ENCODE measurements at places on chromosomes 3 and 15.
A peak's percentile ranks its signal among the peaks of the same experiment; 100 is the strongest.

DNA sequence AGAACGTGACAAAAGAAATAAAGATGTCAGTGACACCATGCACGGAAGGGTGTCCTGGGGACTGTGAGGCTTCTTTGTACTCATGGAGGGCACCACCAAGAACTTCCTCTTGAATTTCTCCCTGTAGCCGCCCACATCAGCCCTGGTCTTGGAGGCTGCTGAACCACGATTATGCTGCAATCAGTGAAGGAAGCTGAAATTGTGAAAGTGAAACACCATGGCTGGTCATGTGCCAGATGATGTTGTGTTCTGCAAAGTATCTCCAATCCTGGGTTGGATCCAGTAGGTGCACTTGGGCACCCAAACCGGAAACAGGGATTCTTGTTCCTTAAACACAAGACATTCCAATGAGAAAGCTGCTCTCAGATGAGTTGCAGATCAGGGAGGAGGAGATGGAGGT, 104.4 kb upstream of the GOLGA6L6 start:
- no peak for DNase-seq

DNA sequence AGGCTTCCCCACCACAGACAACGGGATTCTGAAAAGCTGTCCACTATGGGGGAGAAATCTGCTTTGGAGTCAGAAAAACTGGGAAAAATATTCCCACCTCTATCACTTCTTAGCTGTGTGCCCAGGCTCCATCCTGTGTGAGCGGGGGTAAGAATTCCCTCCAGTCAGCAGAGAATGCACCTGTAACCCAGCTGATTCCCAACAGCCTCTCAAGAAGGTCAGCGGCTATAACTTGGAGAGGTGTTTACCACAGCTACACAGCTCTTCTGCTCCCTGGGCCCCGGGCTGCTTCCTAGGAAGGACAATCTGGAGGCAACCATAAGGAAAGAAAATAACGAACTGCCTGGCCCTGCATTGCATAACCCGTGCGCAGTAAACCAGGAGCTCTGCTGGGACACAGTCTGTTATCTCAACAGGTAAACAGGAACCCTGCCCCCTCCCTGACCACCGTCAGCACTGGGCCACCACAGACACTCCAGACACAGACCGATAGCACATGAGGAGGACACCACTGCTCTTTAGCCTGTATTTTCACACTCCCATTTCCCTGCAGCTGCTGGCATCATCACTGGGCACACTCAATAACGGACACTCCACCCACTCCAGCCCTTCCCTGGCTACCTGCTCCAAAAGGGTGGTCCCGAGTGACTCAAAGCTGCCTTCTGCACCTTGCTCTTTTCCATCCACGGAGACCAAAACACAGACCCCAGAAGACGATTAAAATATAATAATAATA, 2.1 kb downstream of the RAB43 start:
- no peak for DNase-seq

DNA sequence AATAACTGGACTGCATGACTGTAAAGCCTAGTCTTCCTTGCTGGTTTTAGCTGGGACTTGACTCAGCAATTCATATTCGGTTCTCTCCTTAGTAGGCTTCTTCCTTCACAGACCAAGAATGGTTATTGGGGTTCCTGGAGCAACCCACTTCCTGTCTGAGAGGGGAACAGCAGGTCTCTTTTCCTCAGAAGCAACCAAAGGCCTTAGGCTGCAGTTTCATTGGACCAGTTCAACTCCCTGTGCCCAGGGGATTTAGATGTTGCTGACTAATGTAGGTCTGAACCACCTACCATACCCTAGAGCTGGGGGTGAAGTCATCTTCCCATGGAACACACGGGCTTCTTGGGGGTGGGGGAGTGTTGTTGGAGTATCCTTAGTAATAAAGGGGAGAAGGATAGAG, 84.0 kb upstream of the SKOR1 start:
- no peak for DNase-seq

- no peak for DNase-seq
Measured at GRCh38 chr3:132279030-132279429, 38.2 kb upstream of the ACP3 start.

- DNase-seq = no peak
Measured at GRCh38 chr3:100852840-100853239, 140.4 kb downstream of the ABI3BP start.

GRCh38 chr3:24401090-24401810, 93.4 kb downstream of the THRB start:
- no peak for DNase-seq

DNA sequence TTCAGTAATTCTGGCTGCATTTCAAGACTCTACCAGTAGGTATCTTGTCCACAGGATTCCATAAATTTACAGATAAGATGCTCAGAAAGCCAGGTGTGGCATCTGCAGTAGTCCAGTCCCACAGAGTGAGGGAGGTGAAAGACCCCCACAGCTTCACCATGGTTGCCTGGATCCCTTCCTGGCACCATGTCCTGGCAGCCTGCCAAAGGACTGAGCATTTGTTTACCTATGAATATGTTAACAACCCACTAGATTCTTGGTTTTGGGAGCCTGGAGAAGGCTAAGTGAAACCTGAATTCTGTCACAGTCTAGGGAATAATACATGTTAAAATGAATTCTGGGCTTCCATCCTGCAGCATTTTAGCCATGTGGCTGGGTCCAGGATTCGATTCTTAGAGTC, 14.9 kb downstream of the CHST2 start:
- no peak for DNase-seq

GRCh38 chr3:111802700-111803099, 56.4 kb upstream of the PHLDB2 start:
- no peak for DNase-seq

DNA sequence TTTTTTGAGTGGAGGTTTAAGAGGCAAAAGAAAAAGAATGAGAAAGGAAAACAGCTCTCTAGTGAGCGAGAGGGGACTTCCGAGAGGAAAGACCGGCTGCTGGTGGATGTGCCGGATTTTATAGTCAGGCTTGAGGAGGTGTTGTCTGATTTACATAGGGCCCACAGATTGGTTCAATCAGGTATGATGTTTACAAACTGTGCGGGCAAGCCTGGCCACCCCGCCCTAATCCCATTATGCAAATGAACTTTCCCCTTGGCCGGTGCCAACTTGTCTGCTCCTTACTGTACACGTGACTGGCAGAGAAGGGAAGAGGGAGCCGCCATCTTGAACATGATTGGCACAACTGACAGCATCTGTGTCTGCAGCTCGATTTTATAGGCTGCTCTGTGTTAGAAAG, 44.7 kb downstream of the FAM43A start:
- DNase-seq = peak; percentile 39

Data from left renal cortex interstitium (tissue), 4 donors.